ENCODE measurements at places on chromosomes 16 and 17.

DNA sequence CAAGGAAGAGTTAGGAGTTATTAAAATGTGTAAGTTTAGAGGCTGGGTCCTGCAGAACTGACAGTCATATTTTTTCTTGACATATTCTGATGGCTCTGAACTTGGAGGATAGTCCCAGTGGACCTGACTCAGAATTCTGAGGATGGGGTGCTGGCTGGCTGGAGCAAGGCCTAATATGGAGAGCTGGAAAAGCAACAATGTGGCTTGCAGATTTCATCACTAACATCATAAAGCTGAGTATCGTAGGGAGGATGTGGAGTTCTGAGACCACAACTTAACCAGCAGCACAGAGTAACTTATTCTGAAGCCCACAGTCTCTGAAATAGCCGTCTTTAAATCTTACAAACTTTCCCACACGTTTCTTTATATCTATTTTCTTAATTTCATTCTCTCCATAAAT lies 2.3 kb downstream of the KRTAP1-5 start:
- no peak for DNase-seq

- no peak for DNase-seq
These were observed 20.8 kb upstream of the ATP5MC1 start for GRCh38 chr17:48871551-48872351.

- no peak for DNase-seq
These were observed 93.7 kb downstream of the SDK2 start for GRCh38 chr17:73550556-73550955.

GRCh38 chr17:7416323-7416722 lies 3.8 kb upstream of the SPEM1 start:
- DNase-seq = no peak

DNA sequence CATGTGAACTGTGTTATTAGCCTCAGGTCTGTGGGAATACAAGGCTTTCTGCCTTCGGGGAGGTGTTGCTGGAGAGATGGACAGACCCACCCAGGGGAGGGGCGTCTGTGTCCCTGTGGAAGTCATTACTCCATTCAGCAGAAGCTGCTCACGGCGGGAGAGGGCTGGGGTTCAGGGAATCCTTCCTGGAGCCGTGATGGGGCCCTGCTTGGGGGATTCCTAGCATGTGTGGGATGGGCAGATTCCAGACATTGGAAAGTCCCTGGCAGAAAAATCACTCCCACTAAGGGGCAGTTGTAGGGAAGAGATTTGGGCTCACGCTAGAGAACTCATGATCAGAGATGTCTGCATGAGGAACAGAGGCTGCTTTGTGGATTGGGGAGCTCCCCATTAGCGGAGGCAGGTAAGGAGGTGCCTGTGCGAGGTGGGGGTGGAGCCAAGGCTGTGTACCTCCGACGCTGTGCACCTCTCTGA lies 56.3 kb upstream of the IL34 start:
- no peak for DNase-seq

DNA sequence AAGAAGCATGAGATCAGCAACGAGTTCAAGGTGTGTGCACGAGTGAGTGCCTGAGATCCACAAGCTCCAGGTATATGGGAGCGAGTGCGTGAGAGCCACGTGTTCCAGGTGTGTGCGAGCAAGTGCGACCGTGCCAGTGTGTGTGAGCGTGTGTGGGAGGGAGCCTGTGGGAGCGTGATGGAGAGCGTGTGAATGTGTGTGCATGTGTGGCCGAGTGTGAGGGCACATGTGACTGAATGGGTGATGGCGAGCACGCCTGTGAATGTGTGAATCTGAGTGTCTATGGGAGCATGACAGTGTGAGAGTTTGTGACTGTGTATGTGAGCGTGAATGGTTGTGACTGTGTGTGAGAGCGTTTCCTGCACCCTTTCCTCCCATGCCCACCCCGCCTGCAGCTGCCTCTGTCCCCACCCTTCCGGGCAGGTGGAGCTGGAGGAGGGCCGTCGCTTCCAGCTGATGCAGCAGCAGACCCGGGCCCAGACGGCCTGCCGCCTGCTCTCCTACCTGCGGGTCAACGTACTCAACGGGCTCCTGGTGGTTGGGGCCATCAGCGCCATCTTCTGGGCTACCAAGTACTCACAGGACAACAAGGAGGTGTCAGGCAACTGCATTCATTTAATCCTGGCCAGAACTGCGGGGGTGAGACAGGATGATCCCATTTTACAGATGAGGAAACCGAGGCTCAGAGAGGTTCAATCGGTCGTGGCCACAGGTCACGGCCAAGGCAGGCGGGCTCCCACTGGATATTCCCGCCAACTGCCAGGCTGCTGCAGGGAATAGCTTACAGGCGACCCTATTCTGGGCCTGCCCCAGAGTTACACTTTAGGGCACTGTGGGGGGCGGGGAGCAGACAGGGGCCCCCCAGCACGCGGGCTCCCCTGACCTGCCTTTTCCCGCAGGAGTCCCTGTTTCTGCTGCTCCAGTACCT lies 3.7 kb downstream of the TMC8 start:
- no peak for DNase-seq

GRCh38 chr17:67478401-67479041 lies 101.4 kb downstream of the PITPNC1 start:
- no peak for DNase-seq

DNA sequence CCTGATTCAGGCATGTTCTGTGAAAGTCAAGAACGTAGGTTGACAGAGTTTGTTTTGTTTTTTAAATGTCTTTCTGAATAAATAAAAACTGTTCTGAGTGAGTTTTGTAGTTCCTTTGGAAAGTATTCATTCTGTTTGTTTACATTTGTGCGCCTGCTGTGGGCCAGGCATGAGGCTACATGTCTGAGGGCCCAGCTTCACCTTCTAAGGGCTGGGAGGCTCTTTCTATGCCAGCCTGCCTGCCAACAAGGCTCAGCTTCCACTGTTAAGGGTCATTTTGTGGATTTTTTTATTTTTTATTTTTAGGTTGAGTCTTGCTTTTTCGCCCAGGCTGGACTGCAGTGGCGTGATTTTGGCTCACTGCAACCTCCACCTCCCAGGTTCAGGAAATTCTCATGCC lies 6.1 kb downstream of the WWOX start:
- no peak for DNase-seq
